Smooth muscle cell of bladder (primary cell): ENCODE measurements at places on chromosomes 13 and 19. TPM values are rescaled to one million over a fixed set of nuclear protein-coding genes. Genes with fewer than 3 reads are reported as not detected.

GFY gene
- total RNA-seq, result not detected in 2 replicates

NALCN gene
- 5.1 and 11.6 TPM in 2 replicates for total RNA-seq

SLAIN1 gene
- total RNA-seq, result 0.14 and 0.37 TPM in 2 replicates

ZNF226 gene
- total RNA-seq, result 21.1 and 22.9 TPM in 2 replicates

CGB8 gene
- total RNA-seq, result not detected in 2 replicates

FGF21 gene
- 0.14 and 0.28 TPM in 2 replicates for total RNA-seq

C19orf81 gene
- not detected in 2 replicates for total RNA-seq

SIGLEC14 gene
- total RNA-seq, result not detected in 2 replicates

GPR18 gene
- not detected in 2 replicates for total RNA-seq

EMC10 gene
- 30.2 and 33.5 TPM in 2 replicates for total RNA-seq

CCDC194 gene
- not detected in 2 replicates for total RNA-seq

ZBTB7A gene
- 8.5 and 13.2 TPM in 2 replicates for total RNA-seq
